ENCODE measurements at places on chromosomes 2 and 18. TPM values are rescaled to one million over a fixed set of nuclear protein-coding genes. Genes with fewer than 3 reads are reported as not detected.

CAPN13 gene
- total RNA-seq, result not detected

C2orf15 gene
- total RNA-seq, result 0.46 TPM

HNRNPA3 gene
- 368 TPM for total RNA-seq

TRPM8 gene
- total RNA-seq, result 0.37 TPM

NYAP2 gene
- total RNA-seq, result not detected

MPP4 gene
- 0.07 TPM for total RNA-seq

RESP18 gene
- total RNA-seq, result not detected

BOLL gene
- not detected for total RNA-seq

EMILIN1 gene
- 0.48 TPM for total RNA-seq

MALL gene
- 143 TPM for total RNA-seq

PSMA8 gene
- total RNA-seq, result not detected

POTEC gene
- total RNA-seq, result not detected

ELOA2 gene
- total RNA-seq, result not detected

PMAIP1 gene
- 16.3 TPM for total RNA-seq

CENPA gene
- 52.2 TPM for total RNA-seq

STPG4 gene
- total RNA-seq, result not detected

TANC1 gene
- 8.7 TPM for total RNA-seq

C2orf81 gene
- total RNA-seq, result 3.1 TPM

DNAH7 gene
- 0.82 TPM for total RNA-seq

CRYBA2 gene
- total RNA-seq, result not detected

SERPINB3 gene
- 0.16 TPM for total RNA-seq

RGPD8 gene
- 2.9 TPM for total RNA-seq

TRIM43B gene
- total RNA-seq, result 0.12 TPM

HYCC2 gene
- total RNA-seq, result 2.9 TPM

MAB21L4 gene
- total RNA-seq, result 0.22 TPM

PUM2 gene
- 52.9 TPM for total RNA-seq

AGAP1 gene
- 23.2 TPM for total RNA-seq

GREB1L gene
- total RNA-seq, result 3.8 TPM

FOXI3 gene
- total RNA-seq, result 0.05 TPM

CGREF1 gene
- total RNA-seq, result 6.9 TPM

ADRA2B gene
- total RNA-seq, result 0.06 TPM

CD207 gene
- not detected for total RNA-seq

MREG gene
- total RNA-seq, result 4.7 TPM

PJVK gene
- 1.5 TPM for total RNA-seq

RAX gene
- not detected for total RNA-seq

HAAO gene
- total RNA-seq, result not detected

GPR155 gene
- 0.44 TPM for total RNA-seq

HJURP gene
- 59.1 TPM for total RNA-seq

SGPP2 gene
- 0.56 TPM for total RNA-seq

ACMSD gene
- total RNA-seq, result not detected

ACOXL gene
- total RNA-seq, result not detected

LAMA1 gene
- 0.07 TPM for total RNA-seq

REG1B gene
- total RNA-seq, result not detected
